Large intestine (tissue), 12 donors: ENCODE measurements at places on chromosomes 16 and 17. TPM values are rescaled to one million over a fixed set of nuclear protein-coding genes. Genes with fewer than 3 reads are reported as not detected.

Gene LGALS9
- polyA plus RNA-seq: 30.0 TPM

Gene ALOX15
- polyA plus RNA-seq: 2.2 TPM

Gene ALDOC
- polyA plus RNA-seq: 15.0 TPM

Gene RAB40B
- polyA plus RNA-seq: 18.0 TPM

Gene FZD2
- 4.4 TPM for polyA plus RNA-seq

DNA sequence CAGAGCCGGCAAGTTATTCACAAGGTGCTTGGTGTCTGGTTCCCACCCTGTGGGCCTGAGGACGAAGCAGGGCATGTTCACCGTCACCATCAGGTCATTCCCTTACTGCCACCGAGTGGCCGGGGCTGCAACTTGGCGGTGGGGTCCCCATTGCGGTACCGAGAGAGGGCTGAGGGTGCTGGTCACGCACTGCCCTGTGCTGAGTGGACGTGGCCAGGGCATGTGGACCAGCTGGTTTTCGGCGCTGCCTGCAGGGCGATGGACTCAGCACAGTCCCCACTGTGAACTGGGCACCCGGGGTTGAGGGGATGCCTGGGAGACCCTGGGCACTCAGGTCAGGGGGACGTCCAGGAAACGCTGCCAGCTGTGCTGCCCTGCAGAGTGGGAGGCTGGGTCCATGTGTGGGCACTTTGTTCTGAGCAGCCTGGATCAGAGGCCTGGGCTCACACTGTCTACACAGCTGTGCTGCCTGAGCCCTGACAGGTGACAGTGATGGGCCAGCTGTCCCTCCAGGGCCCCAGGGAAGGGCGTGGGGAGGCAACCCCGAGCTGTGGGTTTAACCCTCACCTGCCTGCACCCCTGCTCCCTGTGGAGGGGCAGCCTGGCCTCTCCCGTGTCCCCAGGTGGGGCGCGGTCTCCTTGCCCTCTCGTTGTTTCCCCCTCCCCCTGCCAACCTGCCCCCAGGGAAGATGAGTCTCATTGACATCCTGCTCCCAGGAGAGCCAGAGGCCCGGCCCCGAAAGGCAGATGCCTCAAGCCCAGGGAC is 39.3 kb upstream of the GNG13 start:
- no peak for DNase-seq

DNA sequence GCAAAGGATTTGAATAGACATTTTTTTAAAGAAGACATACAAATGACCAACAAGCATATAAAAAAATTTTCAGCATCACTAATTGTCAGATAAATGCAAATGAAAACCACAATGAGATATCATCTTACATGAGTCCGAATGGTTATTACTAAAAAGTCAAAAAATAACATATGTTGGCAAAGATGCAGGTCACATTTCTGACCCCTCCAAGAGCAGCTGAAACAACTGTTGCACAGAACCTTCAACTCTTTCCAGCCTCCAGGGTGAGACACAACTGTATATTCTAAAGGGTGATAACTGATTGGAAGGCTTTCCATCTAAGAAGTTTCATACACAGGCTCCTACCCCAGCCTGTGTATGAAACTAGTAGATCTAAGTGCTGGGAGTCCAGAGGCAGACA is 51.9 kb downstream of the SLFN5 start:
- DNase-seq: no peak

GRCh38 chr17:21241564-21241963 is 11.6 kb downstream of the NATD1 start:
- no peak for DNase-seq

GRCh38 chr16:80984124-80984892 is 22.4 kb downstream of the CMC2 start:
- no peak for DNase-seq

- no peak for DNase-seq
Observed at GRCh38 chr16:81713796-81714195, 65.3 kb upstream of the PLCG2 start.

GRCh38 chr17:82129095-82129494 is 31.1 kb upstream of the FASN start:
- no peak for DNase-seq

DNA sequence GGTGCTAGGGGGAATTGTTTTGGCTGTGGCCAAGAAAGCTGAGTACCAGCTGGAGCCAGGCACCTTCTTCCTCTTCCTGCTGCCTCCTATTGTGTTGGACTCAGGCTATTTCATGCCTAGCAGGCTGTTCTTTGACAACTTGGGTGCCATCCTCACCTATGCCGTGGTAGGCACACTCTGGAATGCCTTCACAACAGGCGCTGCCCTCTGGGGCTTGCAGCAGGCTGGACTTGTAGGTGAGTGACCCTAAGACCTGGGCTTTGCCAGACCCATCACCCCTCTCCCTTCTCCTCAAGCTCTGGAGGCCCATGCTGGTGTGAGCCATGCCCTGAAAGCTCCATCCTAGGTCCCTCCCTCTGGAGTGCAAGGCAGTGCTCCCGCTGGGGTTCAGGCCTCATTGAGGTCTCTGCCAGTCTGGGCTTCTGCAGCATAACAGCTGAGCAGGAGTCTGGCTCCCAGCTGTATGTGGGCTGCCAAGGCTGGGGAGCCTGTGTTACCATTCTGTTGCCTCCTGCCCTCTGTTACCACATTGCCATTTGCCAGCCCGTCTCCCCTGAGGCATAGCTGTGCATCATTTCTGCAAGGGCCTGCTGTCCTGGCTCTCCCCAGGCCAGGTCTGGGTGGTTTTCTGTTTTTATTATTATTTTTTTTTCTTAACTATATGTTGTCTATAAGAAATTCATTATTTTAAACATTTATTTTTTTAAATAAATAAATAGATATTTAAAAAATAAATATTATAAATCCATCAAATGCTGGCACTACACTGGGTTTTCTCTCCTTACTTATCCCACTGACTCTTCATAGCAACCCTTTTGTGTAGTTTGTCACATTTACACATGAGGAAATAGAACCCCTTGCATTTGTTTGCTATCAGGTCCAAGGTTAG is 4.1 kb downstream of the SLC9A5 start:
- DNase-seq: no peak

DNA sequence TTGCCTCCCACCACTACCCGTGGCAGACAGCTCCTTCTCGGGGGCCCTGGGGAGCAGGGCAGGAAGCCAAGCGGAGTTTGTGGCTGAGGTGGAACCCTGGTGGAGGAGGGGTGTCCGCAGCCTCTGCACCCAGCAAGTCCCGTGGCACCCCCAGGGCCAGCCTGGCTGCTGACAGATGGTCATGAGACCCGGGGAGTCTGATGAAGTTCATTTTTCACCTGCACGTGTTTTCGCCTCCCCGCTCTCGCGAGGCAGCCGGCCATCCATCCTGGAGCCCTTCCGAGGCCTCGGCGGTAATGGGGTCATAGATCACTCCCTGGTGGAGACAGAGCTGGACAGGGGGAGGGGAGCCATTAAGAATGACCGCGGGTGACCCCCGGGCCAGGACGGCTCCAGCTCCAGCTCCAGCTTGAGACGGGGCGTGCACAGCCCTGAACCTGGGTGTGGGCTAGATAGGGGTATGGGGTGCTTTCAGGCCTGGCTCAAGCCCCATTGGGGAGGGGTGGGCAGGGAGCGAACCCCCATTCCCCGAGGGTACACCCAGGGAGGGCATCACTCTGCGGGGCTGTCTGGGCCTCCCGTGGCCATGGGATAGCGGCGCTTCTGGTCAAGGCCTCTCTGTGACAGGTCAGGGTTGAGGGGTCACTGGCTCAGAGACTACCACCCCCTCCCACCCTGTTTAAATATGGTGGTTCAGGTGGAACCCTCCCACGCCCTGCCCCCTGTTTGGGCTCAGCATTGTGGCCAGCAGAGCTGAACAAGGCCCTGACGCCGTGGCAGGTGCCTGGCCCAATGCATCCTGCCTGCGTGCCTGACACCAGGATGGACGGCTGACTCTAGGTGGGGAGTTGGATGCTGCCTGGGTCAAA is 227.4 kb upstream of the GSE1 start:
- DNase-seq: peak; percentile 27

GRCh38 chr16:70689970-70690891 is 4.4 kb upstream of the MTSS2 start:
- peak; percentile 49 for DNase-seq

GRCh38 chr16:73383195-73383987 is 335.5 kb upstream of the ZFHX3 start:
- no peak for DNase-seq

- no peak for DNase-seq
Observed at GRCh38 chr17:52294301-52294700, 135.8 kb upstream of the CA10 start.

DNA sequence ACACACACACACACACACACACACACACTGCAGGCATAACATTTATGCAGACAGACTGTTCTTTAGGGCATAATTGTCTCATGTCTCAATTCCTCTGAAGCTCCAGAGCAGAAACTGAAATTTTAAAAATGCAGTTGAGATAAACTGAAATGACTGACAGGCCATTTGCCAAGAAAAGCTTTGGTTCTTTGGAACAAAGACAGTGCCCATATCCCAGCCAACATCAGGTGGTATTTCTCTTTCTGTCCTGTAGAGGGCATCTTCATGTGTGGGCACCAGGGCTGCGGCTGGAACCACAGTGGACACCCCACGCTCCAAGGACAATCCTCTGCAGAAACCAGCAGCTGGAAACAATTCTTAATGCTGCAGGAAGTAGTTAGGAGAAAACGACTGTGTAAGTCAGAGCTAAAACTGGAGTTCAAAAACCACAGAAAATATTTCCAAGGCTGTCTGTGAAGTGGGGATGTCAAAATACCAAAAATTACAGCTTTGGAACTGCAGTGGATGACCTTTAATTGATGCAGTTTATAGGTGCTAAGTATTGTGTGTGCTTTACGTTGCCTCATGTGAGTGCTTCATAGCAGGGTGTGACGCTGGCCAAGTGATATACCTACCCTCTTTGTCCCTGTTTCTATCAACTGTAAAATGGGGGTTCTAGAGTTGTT is 10.6 kb upstream of the MEFV start:
- peak; percentile 21 for DNase-seq

DNA sequence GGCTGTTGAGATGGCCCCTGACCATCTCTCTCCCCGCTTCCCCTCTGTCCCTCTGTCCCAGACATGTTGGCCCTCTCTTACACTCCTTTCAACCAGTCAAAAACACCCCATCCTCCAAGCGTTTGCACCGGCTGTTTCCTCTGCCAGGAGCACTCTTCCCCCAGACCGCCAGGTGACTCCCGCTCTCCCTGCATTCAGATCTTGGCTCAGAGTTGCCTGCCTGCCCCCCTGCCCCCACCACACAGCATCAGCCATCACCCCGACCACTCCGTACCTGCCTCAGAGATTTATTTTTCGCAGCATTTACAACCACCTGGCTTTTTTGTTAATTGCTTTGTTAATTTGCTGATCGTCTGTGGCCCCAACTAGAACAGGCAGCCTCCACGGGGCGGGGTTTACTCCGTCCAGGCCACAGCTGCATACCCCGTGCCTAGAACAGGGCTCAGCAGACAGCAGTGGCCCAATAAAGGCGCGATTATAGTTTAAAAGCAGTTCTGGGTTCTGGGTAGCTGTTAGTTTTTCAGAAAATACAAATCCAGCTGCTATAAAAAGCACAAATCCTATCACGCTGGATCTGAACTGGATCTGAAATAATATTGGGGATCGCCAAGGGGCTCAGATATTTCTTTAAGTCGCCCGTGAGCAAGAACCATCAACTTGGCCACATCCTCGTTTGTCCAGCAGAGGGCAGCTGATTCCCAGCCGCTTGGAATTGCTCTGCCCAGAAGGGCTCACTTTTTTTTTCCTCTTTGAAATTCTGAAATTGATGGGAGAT is 173.6 kb downstream of the IRF8 start:
- peak; percentile 55 for DNase-seq
